ENCODE measurements at places on chromosomes 5 and 9.

GRCh38 chr9:137820161-137820855 lies 57.3 kb upstream of the CACNA1B start:
- no peak for DNase-seq

- DNase-seq = no peak
These were observed 579 bp upstream of the FAM78A start for GRCh38 chr9:131276891-131277286.

DNA sequence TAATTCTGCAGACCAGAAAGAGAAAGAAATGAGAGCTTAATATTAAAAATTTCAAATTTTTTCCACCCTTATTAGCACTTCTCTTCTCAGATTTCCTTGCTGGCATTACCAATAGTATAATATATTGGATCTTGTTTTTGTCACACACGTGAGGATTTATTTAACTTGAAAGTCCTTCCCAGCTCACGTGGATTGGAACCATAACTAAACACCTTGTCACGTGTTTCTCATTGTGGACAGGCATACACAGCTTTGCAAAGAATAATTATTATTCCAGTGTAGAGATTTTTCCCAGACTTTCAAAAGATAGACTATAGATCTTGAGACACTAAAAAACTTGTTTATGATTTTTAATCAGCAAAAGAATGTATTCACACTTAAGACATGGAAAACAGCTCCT lies 123.8 kb upstream of the LPAR1 start:
- DNase-seq = no peak

DNA sequence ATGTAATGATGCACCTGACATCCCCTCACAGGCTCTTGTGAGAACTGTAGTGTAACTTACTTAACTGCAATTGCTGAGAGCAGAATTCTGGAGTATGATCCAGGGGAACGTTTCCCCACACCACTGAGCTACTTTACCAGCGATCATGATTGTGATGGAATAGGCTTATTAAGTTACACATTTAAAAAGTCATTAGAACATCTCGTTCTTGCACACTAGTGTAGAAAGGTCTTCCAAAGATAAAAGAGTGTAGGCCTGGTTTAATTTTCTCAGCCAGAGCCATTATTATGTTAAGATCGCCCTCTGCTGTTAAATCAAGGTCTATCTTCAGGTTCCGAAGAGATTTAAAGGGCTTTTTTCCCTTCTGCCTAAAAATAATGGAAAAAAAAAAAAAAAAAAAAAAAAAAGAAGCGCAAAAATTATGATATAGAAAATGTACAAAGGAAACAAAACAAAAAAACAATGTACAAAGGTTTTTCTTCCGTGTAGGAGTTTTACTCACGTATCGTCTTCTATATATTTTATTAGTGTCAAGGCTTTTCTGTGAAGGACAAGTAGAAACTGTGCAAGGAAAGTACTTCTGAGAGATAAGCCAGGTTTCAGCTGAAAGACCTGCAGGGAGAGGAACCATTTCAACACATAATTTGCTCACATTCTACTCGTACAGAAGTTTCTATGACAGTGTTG lies 18.6 kb upstream of the MOB3B start:
- DNase-seq = no peak

- DNase-seq = peak; percentile 66
These were observed 48.1 kb downstream of the EBF1 start for GRCh38 chr5:159051421-159052282.

- DNase-seq = no peak
These were observed 6.6 kb upstream of the RMND5B start for GRCh38 chr5:178123966-178124925.

- no peak for DNase-seq
These were observed 151.5 kb upstream of the SMC2 start for GRCh38 chr9:103942651-103943050.

DNA sequence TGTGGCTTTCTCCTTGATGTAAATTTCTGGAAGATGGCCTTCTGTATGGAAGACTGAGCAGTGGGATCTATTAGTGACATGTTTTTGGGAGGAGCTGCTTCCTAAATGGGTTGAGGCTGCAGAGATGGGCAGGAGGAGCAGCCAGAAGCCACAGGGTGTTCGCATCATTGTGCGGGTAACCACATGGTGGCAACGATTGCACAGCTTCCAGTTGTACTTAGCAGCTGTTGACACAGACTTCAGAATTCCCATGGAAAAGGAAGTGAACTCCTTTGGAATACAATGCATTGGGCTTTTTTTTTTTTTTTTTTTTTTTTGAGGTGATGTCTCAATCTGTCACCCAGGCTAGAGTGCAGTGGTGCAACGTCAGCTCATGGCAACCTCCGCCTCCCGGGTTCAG lies 297.3 kb downstream of the NR3C1 start:
- DNase-seq = no peak

DNA sequence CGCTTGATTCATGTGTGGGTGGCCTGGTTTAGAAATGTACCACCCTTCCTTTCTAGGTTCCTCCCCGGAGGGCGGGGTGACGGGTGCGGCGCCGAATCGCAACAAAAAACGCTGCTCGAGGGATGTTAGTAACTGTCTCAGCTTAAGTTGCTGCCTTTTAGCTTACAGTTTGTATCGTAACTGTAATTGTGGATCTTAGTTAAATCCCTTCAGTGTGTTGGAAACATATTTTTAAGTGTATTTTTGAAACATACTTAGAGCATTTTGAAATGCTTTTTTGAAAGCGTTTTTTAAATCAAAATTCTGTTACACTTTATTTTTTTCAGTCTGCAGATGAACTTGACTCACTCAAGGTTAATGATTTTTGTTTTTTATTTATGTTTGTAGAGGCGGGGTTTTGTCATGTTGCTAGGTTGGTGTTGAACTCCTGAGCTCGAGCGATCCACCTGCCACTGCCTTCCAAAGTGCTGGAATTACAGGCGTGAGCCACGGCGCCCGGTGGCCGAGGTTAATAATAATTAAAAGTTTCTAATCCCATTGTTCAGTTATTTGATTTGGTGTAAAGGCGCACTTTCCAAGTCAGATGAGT lies 997 bp upstream of the CHD1 start:
- no peak for DNase-seq

DNA sequence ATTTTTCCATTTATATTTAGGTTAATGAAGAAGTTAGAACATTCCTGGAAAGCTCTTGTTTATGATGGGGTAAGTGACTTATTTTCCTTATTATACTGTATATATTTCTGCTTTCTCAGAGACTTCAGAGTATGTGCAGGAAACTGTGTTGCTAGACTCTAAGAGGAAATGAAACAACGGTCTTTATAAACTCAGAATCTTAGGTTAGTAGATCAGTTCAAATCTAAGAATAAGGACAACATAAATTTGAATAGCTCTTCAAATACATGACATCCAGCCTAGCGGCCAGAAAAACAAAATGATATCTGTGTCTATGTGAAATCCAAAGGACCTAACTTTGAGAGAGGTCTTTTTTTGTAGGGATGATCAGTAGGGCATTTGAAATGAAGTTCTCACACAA lies 94.3 kb downstream of the PRKACG start:
- DNase-seq = no peak

DNA sequence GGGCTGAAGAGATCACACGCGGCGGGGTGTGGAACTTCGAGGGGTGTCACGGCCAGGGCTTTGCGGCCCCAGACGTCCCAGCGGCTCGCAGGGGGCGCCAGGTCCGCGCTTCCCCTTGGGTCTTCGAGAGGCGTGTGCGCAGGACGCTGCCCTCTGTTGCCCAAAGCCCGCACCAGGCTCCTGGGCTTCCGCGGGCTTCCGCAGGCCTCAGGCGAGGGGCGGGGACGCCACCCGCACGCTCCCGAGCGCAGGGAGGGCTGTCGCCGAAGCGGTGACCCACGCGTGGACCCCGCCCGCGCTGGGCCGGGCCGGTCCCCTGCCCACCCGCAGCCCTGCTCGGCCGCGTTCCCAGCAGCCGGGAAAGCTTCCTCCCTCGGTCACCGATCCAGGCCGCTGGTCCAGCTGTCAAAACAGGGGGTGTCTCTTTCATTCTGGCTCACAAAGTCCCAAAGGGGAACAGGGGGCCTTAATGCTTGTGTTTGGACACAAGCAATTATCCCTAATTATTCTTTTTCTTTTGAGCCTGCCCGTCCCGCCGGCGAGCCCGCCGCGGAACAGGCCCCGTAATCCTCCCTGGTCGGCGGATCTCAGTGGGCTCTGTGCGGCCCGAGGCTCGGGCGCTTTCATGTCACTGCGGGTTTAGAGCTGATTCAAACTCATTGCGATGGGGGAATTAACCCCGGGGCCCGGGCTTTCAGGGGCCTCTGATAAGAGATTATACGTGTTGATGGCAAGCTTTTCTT lies 60.6 kb downstream of the TMEM174 start:
- DNase-seq = peak; percentile 58

DNA sequence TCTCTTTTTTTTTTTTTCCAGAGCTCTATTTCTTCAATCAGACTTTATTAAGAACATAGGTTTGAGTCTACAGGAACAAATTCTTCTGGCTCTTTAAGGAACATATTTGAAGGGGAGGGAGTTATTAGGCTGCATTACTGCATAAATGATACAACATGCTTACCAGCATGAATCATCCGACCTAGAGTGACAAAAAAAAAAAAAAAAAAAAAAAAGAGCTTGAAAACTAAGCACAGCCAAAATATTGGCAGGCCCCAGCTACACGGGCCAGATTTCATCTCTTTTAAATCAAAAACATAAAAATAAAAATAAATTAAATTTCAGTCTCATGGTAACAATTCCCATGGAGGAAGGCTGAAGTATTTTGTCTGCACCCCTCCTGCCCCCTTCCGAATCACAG lies 26.3 kb downstream of the MSX2 start:
- DNase-seq = no peak

DNA sequence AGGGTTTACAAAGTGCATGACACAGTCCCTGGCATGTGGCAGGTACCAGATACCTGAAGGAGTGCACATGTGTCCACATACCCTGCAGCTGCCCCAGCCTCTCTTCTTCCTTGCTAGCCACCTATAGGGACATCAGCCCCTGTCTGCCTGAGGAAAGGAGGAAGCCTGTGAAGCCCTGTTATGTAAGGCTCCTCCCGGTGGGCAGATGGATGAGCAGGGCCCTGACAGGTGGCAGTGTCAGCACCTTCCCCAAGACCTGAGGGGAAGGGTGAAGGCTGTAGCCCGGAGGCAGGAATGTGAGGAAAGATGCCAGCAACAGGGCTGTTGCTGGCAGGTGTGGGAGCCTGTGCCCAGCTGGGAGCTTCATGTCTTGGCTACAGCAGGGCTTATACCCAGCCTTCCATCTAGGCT lies 21.7 kb downstream of the TCF7 start:
- peak; percentile 1 for DNase-seq

DNA sequence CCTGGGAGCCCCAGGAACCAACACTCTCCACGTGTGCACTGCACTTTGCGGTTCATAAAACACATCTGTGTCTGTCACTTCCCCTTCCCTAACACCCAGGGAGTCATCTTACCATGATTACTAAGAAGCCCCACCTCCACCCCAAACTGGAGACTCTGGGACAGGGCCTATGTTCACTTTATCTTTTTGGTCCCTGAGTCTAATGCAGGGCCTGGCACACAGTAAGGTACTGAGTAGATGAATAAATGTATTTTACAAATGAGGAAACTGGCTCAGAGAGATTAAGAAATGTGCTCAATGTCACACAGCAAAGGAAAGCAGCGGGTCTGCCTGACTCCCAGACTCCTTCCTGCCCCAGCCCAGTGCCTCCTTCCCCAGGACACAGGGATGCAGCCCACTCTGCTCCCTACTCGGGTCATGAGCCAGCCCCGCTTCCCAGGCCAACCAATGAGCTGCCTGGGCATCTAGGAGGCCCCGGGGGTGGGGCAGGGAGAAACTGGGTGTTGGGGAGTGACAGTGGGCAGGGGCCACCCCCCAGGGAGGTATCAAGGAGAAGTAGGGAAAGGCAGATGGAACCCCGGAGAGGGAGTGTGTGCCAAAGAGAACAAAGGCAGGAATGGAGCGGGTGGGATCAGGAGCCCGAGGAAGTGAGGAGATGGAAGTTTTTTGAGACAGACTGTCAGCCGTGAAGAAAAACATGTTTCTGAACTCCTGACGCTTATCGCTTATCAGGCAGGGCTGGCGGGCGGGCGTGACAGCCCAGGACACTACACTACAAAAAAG lies 30.5 kb downstream of the SHB start:
- DNase-seq = no peak

DNA sequence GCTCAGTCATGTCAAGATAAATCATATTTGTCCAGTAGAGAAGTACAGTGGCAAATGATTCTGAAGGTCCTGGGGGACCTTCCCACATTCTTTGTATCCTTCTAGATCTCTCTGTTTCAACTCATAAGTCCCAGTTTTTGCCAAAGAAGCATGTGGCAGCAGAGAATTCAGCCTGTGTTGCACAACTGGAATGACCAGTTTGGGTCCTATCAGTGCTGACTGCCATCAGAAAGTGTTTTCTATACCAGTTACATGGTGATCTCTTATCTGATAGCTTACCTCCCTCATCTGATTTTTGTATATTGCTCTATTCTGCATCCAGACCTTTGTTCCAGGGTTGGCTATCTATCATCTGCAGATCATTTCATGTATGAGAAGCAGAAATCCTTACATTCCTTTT lies 21.7 kb downstream of the GM2A start:
- DNase-seq = no peak

- DNase-seq = no peak
These were observed 38.6 kb upstream of the GGTA1 start for GRCh38 chr9:121538221-121538620.

DNA sequence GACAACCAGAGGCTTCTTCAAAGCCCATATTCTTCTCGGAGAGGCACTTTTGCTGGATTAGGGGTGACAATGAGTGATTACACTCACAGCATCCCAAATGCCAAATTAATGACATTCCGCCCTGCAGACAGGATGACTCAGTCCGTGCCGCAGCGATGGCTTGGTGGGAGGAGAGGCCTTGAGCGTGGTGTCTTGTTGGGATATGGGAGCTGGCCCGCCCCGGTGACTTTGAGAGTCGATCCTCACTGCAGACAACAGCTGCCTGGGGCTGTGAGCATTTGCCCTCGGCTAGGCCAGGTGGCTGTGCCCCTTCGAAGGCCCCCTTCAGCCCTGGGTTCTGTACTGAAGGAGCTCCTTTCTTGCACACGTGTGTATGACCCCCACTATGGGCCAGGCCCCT lies 29.8 kb downstream of the OLFM1 start:
- no peak for DNase-seq

DNA sequence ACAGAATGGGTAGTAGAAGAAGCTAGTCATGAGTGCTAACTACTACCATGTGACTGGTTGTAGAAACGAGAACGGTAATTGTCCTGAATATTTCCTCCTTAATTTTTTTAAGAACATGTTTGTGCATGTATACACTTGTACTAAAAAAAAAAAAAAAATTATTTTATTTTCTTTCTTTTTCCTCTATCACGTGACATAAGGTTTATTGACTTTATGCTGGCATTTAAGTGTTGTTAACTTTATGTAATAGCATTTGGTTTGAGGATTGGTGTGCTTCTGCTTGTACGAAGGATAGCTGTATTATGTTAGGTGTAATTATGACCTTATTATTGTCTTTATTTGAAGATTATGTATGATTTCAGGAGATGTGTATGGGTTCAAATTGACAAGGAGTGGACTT lies 349.1 kb upstream of the PTPRD start:
- no peak for DNase-seq

Data from glutamatergic neuron (in vitro differentiated cells).